ENCODE measurements at places on chromosomes 16 and 17.

DNA sequence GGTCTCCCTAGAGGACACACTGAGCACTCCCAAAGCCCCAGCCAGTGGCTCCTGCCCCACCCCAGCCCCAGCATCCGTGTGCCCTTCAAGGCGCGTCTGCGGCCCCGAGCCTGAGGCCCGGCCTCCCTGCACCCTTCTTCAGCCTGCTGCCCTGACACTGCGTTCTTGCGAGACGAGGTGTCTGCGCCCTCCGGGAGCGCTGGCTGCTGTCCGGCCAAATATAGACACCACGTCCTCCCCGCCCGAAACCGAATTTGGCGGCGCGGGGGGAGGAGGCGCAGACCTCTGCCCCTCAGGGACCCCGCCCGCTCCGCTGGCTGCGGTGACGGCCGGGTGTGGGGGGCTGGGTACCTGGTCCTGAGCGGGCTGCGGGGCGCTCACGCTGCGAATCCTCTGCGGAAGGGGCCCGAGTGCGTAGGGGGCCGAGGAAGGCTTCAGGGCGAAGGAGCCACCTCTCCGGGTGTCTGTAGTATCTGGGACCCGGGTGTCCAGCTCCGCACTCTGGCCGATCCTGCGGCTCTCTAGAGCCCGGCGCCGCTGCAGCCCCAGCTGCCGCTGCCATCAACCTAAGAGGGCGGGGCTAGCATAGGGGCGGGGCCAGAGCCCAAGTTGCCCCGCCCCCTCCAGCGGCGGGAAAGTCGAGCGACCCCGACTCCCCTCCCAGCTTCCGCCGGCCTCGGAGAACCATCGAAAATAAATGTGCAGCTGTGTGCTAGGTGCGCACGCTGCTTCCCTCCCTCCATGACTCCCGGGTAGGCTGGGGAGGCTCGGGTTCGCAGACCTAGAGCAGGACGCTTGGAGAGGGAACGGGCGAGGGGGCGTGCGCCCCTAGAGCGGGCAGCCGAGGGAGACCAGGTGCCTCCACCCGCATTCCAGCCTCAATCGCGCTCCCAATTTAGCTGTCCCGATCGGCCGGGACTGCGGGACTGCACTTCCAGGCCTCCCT, at the start of gene CORO6:
Gene CORO6, minus strand, starts transcription at position 576 of the 946 bp plus-strand sequence. CDS start 1,491 bp downstream, outside the sequence.
- no peak for DNase-seq

- DNase-seq: no peak
These were observed 205.0 kb upstream of the CACNG3 start for GRCh38 chr16:24051125-24051524.

DNA sequence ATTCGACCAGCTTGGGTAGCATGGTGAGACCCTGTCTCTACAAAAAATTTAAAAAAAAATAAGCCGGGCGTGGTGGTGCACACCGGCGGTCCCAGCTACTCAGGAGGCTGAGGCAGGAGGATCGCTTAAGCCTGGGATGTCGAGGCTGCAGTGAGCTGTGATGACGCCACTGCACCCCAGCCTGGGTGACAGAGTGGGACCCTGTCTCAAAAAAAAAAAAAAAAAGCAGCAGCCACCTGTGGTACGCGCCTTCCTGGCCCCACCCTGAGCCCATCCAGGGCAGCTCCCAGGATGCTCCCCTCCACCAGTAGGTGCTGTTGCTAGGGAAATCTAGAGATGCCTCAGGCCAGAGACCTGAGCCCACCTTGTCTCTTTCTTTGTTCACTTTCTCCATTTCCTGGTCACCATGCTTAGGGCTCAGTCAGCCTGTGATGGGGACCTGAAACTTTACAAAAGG, 47.4 kb downstream of the TEKT5 start:
- no peak for DNase-seq

- no peak for DNase-seq
These were observed at the start of gene RAMP2 for GRCh38 chr17:42760652-42761581. TSS of gene RAMP2 (plus strand) at chr17:42761227. CDS start at chr17:42761262, 35 bp downstream.

- DNase-seq: no peak
These were observed 4.2 kb downstream of the ITGB3 start for GRCh38 chr17:47257651-47258339.

DNA sequence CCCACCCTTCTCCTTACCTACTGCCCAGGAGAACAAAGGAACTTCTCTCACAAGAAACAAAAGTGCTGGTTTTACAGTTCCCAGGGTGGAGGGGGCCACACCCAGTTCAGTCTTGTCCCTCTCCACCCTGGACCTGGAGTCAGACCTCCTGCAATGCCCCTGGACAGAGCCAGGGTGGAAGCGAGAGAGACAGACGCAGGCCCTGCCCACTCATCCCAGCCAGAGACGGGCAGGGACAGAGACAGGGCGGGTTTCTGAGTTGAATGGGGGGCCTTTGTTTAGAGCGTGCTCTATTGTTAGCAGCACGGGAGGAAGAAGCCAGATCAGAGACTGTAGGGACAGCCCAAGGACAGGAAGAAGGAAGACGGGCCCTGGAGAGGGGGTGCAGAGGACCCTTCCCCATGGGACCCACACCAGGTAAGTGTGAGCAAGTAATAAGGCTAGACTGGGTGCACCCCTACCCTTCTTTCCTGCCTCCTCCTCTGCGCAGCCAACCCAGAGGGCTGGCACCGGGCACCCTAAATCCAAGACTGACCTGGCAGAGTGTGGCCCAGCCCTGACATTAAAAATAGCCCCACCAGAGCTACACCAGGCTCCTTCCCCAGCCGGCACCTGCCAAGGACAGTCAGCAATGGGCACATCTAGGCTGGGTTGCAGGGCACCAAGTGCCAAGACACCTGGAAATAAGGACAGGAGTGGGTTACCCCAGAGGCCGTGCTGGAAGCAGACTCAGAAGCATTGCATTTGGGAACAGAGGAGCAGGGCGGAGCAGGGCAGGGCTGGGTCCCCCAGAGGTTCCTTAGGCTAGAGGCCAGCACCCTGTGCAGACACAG, 10.9 kb downstream of the JUP start:
- DNase-seq: peak; percentile 29

- DNase-seq: no peak
These were observed at the start of gene PVALEF for GRCh38 chr17:81165246-81166032. TSS of gene PVALEF (plus strand) at chr17:81165507. CDS start at chr17:81181227, 15,720 bp downstream.

DNA sequence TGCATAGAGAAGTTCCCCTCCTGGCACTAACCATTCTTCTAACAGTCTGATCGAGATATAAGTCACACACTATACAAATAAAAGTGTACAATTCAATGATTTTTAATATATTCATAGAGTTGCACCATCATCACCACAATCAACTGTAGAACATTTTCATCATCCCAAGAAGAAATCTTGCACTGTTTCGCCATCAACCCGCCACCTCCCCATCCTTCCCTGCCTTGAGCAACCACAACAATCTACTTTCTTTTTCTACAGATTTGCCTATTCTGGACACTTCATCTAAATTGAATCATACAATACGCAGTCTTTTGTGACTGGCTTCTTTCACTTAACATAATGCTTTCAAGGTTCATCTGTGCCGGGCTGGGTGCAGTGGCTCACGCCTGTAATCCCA, 33.0 kb upstream of the GUCY2D start:
- no peak for DNase-seq

- no peak for DNase-seq
These were observed 10.5 kb upstream of the HEATR6 start for GRCh38 chr17:60089096-60089806.

DNA sequence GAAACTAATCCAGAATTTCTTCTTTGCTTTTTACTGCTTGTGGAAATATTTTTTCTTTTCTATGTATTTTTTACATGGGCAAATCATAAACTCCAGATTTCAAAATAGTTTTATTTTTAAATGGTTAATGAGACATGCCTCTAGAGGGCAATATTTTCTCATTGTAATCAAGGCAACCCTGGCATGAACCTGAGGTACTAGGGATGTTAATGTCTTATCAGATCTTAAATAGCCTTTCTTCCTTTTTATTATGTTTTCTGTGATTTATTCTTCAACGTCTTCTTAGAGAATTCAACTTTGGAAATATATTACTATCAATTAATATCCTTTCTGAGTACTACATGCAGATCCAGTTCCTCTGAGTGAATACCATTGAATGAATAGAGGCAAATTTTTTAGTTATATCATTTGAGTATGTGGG, 324.7 kb downstream of the BCAS3 start:
- peak; percentile 60 for DNase-seq

- peak; percentile 57 for DNase-seq
These were observed 87.3 kb downstream of the MAP2K6 start for GRCh38 chr17:69501591-69502468.

GRCh38 chr16:46968063-46968435, 5.4 kb downstream of the DNAJA2 start:
- no peak for DNase-seq

DNA sequence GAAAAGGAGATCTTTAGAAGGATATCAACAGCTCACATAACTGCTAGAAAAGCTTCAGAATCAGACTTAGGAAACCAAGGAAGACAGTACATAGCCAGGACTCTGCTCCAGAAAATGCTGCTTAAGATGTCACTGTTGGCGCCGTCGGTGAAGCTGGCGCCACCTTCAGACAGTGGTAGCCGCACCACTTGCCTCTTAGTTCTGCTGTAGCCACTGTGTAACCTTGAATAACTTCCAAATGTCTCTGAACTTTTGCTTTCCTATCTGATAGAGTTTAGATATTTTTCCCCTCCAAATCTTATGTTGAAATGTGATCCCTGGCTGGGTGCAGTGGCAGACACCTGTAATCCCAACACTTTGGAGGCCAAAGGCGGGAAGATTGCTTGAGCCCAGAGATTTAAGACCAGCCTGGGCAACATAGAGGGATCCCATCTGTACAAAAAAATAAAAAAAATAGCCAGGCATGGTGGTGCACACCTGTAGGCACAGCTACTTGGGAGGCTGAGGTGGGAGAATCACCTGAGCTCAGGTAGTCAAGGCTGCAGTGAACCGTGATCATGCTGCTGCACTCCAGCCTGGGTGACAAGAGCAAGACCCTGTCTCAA, 6.3 kb upstream of the USP31 start:
- no peak for DNase-seq

DNA sequence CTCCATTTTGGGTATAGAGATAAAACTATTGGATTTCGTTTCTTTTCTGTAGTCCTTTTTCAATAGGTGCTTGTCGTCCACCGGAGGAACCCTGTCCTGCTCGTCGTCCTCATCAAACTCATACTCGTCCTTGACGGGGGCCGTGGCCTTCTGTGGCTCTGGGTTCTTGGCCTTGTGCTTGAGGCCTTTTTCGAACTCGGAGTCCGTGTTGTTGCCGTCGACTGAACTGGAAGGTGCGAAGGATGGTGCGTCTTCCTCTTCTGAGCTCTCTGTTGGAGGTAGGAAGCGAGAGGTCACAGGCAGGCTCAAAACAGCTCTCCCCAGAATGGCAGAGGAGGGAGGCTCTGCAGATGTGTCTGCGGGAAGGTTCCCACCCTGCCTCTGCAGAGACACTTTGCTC, 67.9 kb downstream of the ZNF778 start:
- no peak for DNase-seq

DNA sequence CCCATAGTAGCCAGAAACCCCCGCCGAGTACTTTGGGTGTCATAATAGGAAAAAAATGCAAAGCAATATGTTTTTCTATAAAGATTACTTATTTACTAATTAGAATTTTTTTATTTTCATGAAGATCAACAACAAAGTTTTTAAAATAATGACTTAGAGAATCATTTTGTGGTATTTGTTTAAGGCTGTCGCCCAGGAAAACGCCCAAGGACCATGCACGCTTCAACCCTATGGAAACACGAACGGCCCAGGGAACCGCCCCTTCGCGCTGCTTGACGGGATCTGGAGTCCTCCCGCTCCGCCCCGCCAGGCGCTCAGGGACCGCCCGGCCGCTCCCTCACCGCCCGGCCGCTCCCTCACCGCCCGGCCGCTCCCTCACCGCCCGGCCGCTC, 408 bp upstream of the KPNA2 start:
- DNase-seq: peak; percentile 93

Data from LoVo (cell line).